Vagina (tissue), 2 donors: ENCODE measurements at places on chromosomes 12 and 14. TPM values are rescaled to one million over a fixed set of nuclear protein-coding genes. Genes with fewer than 3 reads are reported as not detected.

The TMEM63C gene
- 27.0 TPM for total RNA-seq

The CELA1 gene
- not detected for total RNA-seq

The ARHGEF40 gene
- total RNA-seq, result 36.3 TPM

The RNF212B gene
- total RNA-seq, result not detected

The NKX2-1 gene
- total RNA-seq, result not detected

The SMCO3 gene
- not detected for total RNA-seq

The E2F7 gene
- total RNA-seq, result 2.2 TPM

The POTEM gene
- not detected for total RNA-seq

The DIO2 gene
- total RNA-seq, result 38.5 TPM

The GPR162 gene
- 3.2 TPM for total RNA-seq

The BCAT1 gene
- total RNA-seq, result 20.6 TPM

The ISM2 gene
- 3.9 TPM for total RNA-seq

The TTC8 gene
- total RNA-seq, result 10.1 TPM

The APAF1 gene
- total RNA-seq, result 12.8 TPM

The BRF1 gene
- 64.6 TPM for total RNA-seq
